Stimulated activated CD8-positive, alpha-beta memory T cell treated with anti-CD3 and anti-CD28 coated beads, Interleukin-4, amount 100 ng/mL, for 1 hour (primary cell): ENCODE measurements at places on chromosomes 2 and 18.

- DNase-seq: no peak
Observed at GRCh38 chr2:169221745-169222369, 140.5 kb downstream of the LRP2 start.

- DNase-seq: peak; percentile 4
Observed at GRCh38 chr2:241509155-241509784, 886 bp upstream of the STK25 start.

DNA sequence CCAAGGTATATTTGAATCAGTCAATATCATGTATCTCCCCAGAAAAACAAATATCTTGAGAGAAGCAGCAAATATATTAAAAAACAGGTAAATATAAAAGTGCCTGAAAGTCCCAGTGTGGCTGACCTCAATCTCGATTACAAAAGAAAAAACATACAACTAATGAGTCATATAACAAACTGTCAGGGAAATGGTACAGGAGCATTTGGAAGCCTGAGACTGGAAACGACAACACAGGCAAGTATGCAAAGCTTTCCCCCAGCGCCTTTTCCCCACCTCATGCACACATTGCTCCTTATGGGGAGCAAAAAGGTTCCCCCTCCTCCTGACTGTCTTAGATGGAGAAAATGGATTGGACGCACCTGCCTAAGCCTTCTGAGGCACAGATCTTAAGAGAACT is 230.7 kb downstream of the TMX3 start:
- DNase-seq: no peak

GRCh38 chr2:235146871-235147565 is 195.2 kb downstream of the SH3BP4 start:
- no peak for DNase-seq

GRCh38 chr2:75549401-75550253 is 11.1 kb downstream of the EVA1A start:
- no peak for DNase-seq

GRCh38 chr2:3189076-3189591 is 188.5 kb downstream of the EIPR1 start:
- DNase-seq: no peak

DNA sequence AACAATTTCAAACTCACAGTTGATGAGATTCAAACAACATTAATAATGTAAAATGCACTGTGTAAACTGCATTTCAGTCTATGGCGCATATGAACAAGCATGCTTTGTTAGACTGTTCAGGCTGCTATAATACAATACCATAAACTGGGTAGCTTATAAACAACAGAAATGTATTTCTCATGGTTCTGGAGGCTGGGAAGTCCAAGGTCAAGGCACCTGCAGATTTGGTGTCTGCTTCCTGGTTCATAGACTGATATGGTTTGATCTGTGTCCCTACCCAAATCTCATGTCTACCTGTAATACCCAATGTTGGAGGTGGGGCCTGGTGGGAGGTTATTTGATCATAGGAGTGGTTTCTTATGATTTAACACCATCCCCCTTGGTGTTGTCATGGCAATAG is 148.1 kb upstream of the SERPINE2 start:
- no peak for DNase-seq

DNA sequence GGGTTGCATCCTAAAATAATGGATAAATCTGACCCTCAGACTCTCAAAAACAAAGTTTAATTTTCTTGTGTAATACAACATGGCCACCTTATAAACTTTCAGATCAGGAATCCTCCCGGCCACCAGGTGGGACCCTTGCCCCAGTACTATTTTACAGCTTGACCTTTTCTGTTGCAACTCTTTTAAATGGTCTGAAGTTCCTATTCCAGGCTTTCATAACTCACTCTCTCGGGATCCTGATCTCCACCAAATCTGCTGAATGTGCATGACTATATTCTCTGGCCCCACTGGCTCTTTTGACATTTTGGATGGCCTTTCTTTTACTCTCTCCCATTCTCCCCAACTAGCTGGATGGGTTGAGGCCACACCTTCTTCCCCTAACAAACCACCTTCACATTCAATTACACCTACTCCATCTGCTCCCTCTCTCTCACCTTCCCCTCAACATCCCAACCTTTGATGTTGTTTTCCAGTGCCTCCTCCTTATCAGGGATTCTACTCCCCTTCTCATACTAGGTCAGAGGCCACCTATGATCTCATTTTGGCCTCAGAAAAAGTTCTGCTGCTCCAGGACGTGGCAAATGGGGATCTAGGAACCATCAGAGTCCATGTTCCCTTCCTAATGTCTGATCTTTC is 70.8 kb downstream of the SESTD1 start:
- DNase-seq: no peak

DNA sequence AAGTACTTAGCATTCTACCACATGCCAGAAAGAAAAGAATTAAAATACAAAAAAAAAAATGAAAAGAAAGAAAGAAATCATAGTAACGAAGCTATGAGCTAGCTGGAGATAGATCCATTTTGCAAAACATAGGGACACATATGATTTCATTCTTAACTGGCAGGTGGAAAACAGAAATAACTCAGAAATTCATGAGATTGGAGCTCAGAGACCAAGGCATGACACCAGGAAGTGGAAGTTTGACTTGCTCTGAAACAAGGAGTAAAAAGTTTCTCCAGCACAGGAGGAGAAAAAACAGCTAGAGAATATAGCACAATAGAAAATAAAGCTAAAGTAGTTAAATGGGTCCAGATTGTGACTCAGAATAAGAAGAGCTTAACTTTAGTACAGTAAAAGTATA is 278.1 kb downstream of the ZEB2 start:
- DNase-seq: no peak

- no peak for DNase-seq
Observed at GRCh38 chr18:24276994-24277393, 120.6 kb downstream of the OSBPL1A start.

DNA sequence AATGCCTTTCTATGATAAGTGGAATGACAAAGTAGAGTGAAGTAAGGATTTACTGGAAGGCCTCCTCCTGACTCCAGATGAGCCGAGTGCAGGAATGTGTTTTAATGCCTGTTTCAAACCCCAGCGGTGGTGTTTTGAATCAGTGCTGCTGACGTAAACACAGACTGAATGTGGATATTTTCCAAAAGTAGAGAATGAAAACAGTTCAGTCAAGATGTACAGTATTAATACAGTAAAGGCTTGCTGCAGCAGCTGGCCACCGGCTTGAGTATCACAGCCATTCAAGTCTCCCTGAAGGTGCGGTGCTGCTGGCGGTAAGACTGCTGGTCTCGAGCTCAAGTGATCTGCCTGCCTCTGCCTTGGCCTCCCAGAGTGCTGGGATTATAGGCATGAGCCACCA is 46.7 kb downstream of the ARHGAP28 start:
- no peak for DNase-seq

DNA sequence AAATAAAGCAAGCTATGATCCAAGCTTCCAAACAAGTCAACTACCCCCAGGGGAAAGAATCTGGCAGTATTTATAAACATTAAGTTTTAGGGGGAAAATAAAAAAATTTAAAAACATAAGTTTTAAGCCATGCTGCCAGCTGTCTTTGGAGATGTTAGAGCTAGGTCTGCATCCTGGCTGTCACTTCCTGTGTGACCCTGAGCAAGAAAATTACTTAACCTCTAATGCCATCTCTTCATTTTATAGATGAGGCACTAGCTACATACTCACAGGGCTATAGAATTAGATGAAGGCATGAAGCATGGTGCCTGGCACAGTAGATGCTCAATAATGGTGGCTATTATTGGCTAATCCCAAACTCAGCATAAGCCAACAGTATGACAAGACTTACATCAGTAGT is 28.1 kb downstream of the STARD7 start:
- DNase-seq: no peak

DNA sequence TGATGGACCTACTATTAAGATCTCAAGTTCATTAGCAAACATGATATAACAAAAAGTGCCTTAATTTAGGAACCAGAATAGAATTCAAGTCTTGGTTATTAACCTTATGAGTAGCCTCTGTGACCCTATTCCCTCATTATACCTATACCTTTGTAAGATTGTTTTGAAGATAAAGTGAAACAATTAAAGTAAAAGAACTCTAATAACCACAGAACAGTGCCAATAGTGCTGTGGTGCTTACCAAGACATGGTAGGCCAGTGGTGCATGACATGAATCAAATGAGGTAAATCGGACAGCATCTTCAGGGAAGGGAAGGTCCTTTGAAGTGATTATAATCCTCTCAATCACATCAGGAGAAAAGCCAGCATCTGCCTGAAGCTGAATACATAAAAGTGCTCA is 36.4 kb downstream of the METTL4 start:
- no peak for DNase-seq

DNA sequence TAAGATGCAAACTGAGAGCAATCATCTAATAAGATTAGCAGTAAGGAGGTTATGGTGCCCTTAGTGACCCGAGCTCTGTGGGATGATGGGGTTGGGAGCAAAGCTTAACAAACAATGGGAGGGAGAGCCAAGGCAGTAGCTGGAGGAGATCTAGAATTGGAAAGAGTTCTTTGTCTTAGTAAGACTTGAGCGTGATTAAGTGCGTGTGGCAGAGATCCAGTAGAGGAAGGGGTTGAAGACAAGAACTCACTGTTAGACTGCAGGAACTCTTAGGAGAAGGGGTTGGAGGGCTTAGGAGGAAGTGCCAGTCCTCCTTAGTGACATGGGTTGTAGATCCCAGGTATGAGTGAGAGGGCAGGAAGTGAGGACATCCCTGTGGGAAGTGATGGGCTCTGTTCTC is 184.7 kb downstream of the GFPT1 start:
- no peak for DNase-seq

DNA sequence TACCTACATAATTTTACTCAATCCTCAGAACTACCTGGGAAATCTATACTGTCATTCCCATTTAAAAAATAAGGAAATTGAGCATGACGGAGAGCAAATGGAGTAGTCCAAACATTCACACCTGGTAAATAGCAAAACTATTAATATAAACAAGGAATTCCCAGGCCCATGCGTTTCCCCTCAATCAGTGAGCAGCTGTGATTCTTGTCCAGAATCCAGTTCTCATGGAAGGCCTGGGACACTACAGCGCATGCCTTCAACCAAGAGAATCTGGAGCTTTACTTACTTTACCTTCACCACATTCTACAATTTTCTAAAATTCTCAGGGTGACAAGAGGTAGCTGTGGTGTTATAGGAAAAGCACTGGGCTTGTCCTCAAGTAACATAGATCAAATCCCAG is 259.0 kb downstream of the LRATD1 start:
- no peak for DNase-seq

DNA sequence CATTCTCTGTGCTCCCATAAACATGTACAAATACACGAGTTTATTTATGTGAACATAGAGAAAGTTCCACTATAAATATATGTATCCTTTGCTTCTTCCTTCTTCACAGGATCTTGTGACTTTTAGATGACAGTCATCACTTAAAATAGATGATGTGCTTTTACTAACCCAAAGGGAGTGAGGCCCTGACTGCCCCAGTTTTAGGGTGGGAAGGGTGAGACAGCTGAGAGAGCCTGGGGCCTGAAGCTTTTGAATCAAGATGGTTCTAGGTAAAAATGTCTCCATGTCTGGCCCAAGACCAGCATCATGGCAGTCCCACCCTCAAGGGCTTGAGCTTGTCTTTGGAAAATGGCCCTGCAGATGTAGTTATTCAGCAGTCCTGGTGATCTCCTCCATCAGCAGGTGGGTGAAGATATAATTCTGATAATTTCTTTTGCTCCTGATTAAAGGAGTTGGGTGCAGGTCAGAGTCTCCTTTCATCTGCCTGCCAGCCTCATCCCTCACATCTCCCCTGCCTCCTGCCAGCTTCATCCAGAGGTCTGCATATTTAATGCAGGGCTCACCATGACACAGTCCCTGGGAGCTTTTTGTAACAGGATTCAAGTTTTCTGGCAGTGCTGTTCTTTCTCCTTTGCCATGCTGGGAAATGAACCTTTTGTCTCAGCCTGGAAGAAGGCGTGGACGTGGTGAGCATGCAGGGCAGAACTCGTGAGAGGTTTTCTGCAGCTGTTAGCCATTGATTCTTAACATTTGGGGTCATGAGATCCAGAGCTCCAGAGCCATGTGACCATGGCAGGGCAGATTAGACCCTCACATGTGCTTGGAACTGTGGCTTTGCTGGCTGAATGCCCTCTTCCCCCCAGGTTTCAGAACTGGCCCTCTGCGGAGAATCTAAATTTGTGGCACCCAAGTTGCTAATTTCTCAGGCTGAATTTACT is 2.7 kb downstream of the HRH4 start:
- no peak for DNase-seq

DNA sequence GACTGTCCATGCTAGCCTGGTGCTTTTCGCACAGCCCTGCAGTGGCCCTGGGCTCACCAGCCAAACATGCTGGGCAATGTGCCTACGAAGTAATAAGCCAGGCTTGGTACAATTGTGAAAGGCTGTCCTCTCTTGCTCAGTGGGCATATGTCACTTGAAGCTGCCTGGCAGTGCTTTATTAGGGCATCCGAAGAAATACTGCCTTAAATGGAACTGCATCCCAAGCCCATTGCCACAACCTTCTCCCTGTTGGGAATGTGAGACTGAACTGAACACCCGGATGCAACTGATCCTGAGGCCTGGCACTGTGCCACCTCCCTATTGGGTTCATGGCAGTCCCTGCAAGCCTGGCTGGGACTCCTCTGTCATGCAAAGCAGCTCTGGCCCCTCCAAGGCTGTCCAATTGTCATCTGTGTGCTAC is 15.9 kb downstream of the CAPG start:
- no peak for DNase-seq

DNA sequence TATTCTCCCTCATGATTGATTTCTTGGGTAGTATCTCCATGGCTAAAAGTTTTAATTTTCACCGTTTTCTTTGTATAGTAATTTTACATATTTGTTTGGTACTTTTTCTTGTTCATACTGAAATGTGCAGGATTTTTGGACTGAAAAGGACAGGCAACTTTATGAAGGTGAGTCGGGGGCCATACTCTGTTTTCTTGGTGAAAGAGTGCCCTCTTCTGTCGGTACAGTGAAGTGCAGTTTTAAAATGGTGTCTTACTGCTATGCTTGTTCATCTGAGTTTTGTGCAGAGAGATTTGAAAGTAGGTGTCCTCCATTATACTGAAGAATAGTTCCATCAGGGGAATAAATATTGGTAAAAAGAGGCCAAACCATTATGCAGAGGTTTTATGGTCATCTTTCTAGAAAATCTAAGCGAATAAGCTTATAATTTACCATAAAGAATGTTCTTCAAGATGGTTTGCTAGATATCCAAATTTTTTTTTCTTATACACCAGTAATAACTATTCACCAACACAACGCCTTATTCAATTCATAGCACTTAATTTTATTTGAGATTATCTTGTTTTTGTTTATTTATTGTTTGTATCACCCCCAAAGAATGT is 8.7 kb upstream of the SERPINB13 start:
- no peak for DNase-seq

GRCh38 chr18:57753063-57753462 is 50.1 kb downstream of the ATP8B1 start:
- no peak for DNase-seq
